GM06990 (cell line): ENCODE measurements at places on chromosomes 16 and 17.

DNA sequence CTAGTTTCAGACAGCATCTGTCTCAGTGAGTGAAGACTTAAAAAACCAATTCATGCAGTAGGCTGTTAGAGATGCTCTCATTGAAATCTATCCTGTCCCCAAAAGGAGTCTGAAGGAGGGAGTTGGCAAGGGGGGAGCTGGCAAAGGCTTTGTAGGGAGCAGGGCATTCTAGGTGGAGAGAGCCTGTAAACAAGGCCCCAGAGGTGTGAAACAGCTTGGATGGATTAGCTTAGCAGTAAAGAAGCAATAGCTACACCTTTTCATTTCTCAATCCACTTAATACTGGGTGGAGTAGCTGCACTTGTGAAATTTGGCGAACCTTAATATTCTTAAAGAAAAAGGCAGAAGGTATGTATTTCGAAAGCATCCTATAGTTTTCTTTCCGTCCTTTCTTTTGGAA is 61.8 kb downstream of the KSR1 start:
- DNase-seq, result no peak

GRCh38 chr17:80868022-80868609 is 123.5 kb upstream of the CHMP6 start:
- no peak for DNase-seq

GRCh38 chr17:41322903-41323895 is 7.7 kb upstream of the KRTAP17-1 start:
- DNase-seq, result no peak

GRCh38 chr17:77471984-77472461 is 331.3 kb downstream of the SEC14L1 start:
- DNase-seq, result no peak

GRCh38 chr16:19886073-19886941 is 1.7 kb upstream of the GPRC5B start:
- DNase-seq, result peak; percentile 52

- no peak for DNase-seq
Measured at GRCh38 chr17:13378361-13378760, 223.4 kb downstream of the HS3ST3A1 start.

GRCh38 chr17:76268015-76268749 is 3.0 kb downstream of the UBALD2 start:
- DNase-seq, result peak; percentile 79

GRCh38 chr16:52498328-52499059 is 48.4 kb downstream of the TOX3 start:
- no peak for DNase-seq

DNA sequence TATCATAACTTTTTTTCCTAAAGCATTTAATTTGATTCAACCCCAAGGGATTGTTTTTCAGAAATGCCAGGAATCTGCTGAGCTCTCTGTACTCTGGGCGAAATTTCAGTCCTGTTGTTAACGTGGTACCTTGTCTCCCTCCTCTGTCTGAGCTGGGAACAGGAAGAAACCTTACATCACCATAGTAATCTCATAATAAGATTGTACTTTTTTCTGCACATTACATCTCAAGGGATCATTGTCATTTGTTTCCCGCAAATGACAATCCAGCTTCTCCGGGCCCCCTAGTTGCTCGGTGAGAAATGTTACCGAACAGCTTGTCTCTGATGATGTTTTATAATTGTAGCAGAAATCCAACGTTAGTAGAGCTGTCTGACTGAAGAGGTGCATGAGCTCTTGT is 152.7 kb upstream of the ERCC4 start:
- no peak for DNase-seq

GRCh38 chr17:40355123-40355803 is 9.3 kb downstream of the GJD3 start:
- peak; percentile 80 for DNase-seq

GRCh38 chr17:32998111-32998886 is 6.7 kb downstream of the SPACA3 start:
- DNase-seq, result peak; percentile 35

- DNase-seq, result no peak
Measured at GRCh38 chr17:82388223-82388921, 16.8 kb downstream of the UTS2R start.
